Epithelial cell of proximal tubule (primary cell): ENCODE measurements at places on chromosomes 5 and 9.

GRCh38 chr9:21121595-21122251, 19.9 kb downstream of the IFNW1 start:
- DNase-seq, result no peak

DNA sequence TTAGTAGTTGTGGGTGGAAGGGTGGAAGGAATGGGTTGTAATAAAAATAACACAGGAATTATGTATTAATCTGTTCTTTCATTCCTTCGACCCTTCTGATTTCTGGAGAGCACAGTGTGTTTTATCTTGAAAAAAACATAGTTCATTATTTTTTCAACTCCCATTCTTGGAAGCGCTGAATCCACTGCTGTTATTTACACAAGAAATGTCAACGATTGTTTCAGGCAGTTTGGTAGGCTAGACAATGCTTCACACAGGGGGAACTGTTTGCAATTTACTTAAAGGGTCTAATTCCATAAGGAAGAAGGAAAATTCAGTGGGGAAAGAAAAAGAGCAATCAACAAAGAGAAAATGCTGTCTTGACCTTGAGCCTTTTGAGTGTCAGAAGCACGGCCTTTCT, 142.9 kb downstream of the TLE1 start:
- DNase-seq, result no peak

DNA sequence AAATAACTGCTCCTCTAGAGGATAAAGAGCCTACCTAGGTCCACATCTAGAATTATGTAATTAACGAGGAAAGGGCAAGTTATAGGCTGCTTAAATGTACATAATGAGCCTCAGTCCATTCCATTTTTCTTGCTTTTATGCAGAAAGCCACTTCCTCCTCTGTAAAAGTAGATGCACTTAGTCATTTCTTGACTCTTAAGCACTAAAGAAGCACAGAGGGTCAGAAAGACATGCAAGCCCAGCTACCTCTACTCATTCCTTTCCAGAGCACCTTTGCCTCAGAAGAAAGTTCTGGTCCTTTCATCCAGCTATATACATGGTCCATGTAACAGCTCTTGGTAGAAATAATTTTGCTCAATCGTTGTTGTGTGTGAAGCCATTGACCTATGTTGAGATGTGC, 308.0 kb upstream of the NREP start:
- DNase-seq, result no peak

GRCh38 chr9:469672-470551, 255.2 kb downstream of the DOCK8 start:
- no peak for DNase-seq

DNA sequence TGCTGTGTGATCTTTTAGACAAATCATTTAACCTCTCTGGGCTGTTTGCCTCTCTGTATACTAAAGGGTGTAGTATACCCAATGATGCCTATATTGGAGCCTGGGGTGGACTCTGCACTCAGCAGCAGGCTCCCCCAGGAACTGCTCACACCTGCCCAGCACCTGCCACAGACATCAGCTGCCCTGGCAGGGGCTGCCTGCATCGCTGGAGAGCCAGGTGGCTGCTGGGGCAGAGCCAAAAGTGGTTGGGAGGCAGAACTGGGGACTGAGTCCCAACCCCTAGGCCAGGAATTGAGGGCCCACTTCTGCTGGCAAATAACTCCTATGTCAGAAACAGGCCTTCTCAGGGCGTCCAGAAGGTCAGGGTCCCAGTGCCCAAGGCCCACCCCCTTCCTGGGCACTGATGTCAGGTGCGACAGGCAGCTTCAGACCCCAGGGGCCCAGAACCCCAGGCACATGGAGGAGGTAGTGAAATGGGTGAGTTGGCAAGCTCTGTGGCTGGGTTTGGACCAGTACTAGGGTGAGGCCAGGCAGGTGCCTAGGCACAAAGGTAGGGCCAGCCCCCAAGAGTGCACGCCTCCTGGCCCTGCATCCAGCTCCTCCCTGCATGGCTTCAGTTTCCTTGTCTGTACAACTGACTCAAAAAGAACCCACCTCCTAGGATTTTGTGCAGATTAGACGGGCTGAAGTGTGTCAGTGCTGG, 5.8 kb downstream of the UNC5A start:
- DNase-seq, result no peak

- no peak for DNase-seq
Measured at GRCh38 chr9:113737517-113738271, 138.4 kb upstream of the ZNF618 start.

GRCh38 chr9:115650768-115651167, 502.8 kb upstream of the PAPPA start:
- no peak for DNase-seq
